Tibial artery (tissue), 4 donors: ENCODE measurements at places on chromosomes 7 and 10.

DNA sequence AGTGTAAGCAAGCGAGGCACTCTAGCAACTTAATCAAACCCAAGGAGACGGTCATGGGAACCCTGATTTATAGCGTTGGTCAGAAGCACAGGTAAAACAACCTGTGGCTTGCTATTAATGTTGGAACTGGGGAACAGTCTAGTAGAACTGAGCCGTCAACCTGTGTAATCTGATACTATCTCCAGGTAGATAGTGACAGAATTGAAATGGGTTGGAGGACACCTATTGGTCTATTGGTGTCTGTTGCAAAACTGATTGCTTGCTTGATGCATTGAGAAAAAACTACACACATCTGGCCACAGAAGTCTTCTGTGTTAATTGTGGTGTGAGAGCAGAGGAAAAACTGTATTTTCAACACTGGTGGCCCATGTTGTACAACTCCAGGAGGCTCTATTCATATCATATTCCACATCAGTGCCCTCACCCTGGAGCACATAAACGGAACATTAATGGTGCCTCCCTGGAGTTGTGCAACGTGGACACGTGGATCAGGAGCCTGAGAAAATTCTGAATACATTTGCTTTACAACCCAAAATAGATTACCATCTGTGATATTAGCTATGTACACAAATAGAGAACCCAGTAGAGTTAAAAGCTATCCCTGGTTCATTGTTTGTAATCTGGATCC is 112.2 kb downstream of the MYO3A start:
- no peak for DNase-seq

GRCh38 chr10:125494651-125495239 is 188.2 kb downstream of the TEX36 start:
- no peak for DNase-seq

GRCh38 chr10:123517426-123517825 is 148.7 kb upstream of the GPR26 start:
- DNase-seq, result no peak

DNA sequence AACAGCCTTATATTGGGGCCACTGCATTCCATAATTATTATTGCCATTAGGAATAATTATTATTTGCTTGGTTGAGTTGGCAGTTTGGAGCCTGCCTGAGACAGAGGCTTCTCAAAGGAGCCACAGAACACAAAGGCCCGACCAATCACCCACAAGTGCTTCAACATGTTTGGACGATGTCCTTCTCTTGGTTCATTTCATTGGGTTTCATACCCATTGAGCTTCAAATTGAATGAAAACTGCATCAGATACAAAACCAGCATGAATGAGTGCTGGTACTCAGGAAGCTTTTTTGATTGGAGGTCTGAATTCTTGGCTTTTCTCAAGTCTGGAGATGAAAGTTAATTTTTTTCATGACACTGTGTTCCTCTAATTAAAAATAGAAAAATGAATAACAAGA is 168.3 kb downstream of the CREB5 start:
- no peak for DNase-seq
